ENCODE measurements at places on chromosomes 6 and 20. TPM values are rescaled to one million over a fixed set of nuclear protein-coding genes. Genes with fewer than 3 reads are reported as not detected.

CTCFL gene
- 0.03 TPM for total RNA-seq

- no peak for DNase-seq
These were observed 21.0 kb downstream of the COL11A2 start for GRCh38 chr6:33171016-33171879.

- DNase-seq = no peak
These were observed 753.4 kb upstream of the ADGRB3 start for GRCh38 chr6:67881706-67882065.

- no peak for DNase-seq
These were observed 209.5 kb upstream of the RGS17 start for GRCh38 chr6:153340568-153340967.

DNA sequence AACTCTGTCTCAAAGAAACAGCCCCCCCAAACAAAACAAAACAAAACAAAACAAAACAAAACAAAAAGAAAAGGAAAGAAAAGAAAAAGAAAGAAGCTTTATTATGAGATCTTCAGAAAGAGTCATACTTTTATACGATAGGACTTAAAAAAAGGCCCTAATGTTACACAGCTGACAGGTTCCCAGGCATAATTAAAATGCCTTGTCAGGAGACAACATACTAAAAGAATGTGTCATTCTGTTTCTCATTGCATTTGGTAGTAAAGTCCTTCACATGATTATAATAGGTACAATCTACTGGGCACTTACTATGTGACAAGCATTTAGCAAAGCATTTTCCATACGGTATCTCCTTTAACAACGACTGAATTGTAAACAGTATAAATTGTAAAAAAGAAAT is 36.4 kb upstream of the RPN2 start:
- no peak for DNase-seq

GRCh38 chr6:123655521-123656306 is 19.0 kb upstream of the TRDN start:
- no peak for DNase-seq

GRCh38 chr6:91566467-91566866 is 979.6 kb upstream of the MAP3K7 start:
- no peak for DNase-seq

DNA sequence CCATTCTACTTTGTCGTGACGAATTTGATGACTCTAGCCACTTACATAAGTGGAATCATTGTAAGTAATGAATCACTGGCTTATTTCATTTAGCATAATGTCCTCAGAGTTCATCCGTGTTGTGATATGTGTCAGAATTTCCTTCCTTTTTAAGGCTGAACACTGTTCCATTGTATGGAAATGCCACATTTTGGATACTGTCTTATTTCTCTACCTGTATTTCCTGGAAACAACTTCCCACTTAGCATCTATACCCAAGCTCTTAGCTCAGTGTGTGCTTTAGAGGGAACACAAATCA is 28.8 kb upstream of the GGTLC1 start:
- DNase-seq = no peak

GNRH2 gene
- total RNA-seq = not detected

GRCh38 chr6:95648636-95649035 is 71.3 kb downstream of the MANEA start:
- DNase-seq = no peak

ID4 gene
- 38.2 TPM for total RNA-seq

- no peak for DNase-seq
These were observed 24.8 kb upstream of the DYNLRB1 start for GRCh38 chr20:34491226-34491931.
